ENCODE measurements at places on chromosomes 7 and 10.

- no peak for DNase-seq
Observed at GRCh38 chr10:33238643-33239042, 95.8 kb downstream of the NRP1 start.

DNA sequence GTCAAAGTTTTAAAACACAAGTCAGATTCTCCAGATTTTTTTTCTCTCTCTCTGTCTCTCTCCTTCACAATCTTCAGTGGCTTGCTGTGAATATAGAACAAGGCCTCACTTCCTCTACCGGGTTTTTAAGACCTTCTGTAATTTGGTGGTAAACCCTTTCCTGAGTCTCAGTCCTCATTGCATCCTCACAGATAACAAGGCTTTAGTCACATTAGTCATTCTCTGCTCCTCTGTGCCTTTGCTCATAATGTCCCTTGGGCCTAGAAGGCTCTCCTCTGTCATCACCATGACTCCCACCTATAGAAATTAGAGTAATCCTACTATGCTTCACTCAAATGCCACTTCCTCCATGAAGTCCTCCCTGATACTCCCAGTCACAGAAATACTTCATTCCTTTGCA, 172.7 kb upstream of the HPS1 start:
- no peak for DNase-seq

- no peak for DNase-seq
Observed at GRCh38 chr7:142612237-142612881, 136.9 kb upstream of the PRSS1 start.

GRCh38 chr10:32161586-32161985, 105.4 kb upstream of the KIF5B start:
- no peak for DNase-seq

- no peak for DNase-seq
Observed at GRCh38 chr10:82463614-82464013, 588.6 kb downstream of the NRG3 start.

DNA sequence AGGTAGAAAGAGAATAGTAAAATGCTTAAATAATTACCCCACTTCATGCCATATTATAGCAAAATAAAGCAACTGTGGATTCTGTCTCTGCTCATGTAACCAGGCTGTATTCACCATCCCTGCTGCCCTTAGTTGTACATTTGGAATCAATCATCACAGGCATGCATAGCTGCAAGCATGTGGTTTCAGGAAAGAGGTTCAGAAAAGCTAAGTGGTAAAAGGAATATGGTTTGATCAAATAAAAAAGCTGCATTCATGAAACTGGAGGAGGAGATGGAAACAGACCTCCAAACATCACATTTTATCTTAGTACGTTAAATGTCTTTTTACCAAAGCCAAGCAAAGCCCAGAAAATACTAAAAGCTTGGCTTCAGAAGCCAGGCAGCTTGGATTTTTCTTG, 81.3 kb downstream of the ADAM22 start:
- DNase-seq: no peak

DNA sequence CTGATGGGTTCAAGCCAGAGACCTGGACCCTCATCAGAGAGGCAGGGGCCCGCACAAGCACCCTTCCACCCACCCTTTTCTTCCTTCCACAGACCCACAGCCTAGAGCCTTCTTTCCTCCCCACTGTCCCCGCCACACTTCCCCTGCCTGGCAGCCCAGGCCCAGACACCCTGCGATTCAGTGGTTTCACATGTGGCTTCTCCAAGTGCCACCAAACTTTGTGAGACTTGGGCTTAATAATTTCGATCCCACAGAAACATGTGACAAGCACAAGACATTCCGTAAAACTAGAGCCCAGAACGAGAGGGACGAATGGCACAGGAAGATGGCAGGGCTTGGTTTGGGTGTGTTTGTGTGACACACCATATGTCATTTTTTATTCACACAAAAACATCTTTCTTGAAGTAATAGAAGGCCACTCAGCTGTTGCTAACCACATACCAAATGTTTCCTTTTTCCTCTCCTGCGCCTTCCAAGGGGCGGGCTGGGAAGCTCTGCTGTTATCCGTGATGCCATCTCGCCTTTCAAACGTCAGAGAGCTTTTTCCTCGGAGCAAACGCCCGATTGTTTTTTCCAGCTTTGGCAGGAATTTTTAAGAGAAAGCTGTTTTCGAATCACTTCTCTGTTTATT, 162.9 kb downstream of the GRK5 start:
- DNase-seq: no peak

GRCh38 chr10:22649390-22649841, 65.0 kb downstream of the PIP4K2A start:
- no peak for DNase-seq

GRCh38 chr10:42769673-42770072, 12.9 kb upstream of the BMS1 start:
- DNase-seq: no peak

- no peak for DNase-seq
Observed at GRCh38 chr10:60798031-60798430, 19.8 kb downstream of the CDK1 start.

GRCh38 chr10:30980951-30981616, 50.6 kb downstream of the ZNF438 start:
- DNase-seq: no peak

GRCh38 chr10:104578671-104579070, 62.4 kb upstream of the SORCS3 start:
- DNase-seq: no peak

- no peak for DNase-seq
Observed at GRCh38 chr7:31074120-31074383, 21.9 kb downstream of the ADCYAP1R1 start.

DNA sequence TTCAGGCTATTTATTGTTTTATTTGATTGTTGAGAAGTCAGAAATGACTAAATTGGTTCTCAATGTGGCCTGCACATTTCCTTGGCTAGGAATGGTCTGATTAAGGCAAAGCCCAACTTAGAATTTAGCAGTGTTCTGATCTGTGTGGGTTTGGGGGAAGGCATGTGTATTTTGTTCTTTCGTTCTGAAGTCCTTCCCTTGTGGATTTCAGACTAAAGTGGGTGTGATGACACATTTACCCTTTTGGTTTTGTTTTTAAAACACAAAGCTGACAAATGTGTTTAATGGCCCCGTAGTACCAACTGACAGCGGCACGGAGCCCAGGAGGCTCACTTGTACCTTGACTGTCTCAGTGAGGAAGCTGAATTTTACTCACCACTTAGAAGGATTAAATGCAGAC, 452.3 kb upstream of the GALNT17 start:
- DNase-seq: no peak

DNA sequence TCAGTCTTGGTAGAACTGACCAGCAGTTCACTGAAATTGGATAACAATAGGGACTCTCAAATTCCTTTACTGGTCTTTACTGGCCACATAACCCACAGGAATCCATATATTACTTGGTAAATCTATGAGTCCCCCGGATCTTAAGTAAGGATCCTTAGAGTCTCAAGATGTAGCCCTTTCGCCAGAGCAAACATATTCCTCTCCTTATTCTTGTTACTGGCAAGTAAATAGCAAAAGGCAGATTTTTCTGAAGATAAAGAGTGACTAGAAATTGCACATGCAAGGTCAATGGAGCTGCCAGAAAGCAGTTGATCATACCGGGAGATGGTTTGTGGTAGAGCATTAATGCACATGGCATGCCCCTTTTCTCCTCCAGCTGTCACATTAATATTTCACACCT, 283.0 kb downstream of the HDAC9 start:
- DNase-seq: no peak

DNA sequence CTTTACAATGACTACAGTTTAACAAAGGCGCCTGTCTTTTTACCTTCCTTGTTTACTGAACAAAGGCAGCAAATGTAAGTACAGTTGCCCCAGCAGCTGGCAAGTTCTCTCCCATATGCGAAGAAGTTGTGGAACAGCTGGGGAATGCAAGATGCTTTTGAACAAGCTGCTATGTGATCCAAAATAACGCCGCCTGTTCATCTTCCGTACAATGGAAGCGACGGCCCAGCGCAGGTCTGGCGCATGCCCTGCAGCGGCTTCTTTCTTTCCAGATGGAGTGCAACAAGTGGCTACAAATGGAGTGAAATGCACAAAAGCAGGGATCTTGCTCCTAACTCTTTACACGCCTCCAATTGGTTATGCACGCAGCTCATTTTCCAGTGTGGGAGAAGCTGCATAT, 97.0 kb upstream of the SVIL start:
- DNase-seq: no peak

- no peak for DNase-seq
Observed at GRCh38 chr10:114615600-114616007, 42.5 kb downstream of the ABLIM1 start.

DNA sequence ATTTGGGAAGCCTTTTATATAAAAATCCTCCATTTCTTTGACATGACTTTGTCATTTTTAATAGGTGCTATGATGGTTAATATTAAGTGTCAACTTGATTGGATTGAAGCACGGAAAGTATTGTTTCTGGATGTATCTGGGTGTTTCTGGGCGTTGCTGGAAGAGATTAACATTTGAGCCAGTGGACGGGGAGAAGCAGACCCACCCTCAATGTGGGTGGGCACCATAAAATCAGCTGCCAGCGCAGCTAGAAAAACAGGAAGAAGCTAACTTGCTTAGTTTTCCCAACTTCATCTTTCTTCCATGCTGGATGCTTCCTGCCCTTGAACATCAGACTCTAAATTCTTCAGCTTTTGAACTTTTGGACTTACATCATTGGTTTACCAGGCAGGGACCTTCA, 1003.0 kb downstream of the SORCS3 start:
- no peak for DNase-seq

- DNase-seq: no peak
Observed at GRCh38 chr7:120740348-120740747, 117.6 kb downstream of the TSPAN12 start.

DNA sequence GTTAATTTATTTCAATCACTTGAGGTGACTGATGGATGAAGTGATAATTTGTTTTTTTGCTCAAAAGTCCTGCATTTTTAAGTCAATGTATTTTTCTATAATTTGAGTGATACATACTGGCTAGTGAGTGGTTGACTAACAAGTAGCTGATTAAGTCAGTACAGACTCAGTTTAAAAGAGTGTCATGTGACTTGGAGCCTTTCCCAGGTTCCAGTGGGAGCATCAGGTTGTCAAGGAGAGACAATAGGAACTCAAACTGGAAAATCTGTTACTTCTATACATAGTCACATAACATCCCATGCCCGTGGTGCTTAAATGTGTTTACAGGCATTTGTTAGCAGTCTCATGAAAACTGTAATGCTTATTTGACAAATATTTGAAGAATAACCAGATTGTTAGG, 154.7 kb downstream of the ANK3 start:
- no peak for DNase-seq

DNA sequence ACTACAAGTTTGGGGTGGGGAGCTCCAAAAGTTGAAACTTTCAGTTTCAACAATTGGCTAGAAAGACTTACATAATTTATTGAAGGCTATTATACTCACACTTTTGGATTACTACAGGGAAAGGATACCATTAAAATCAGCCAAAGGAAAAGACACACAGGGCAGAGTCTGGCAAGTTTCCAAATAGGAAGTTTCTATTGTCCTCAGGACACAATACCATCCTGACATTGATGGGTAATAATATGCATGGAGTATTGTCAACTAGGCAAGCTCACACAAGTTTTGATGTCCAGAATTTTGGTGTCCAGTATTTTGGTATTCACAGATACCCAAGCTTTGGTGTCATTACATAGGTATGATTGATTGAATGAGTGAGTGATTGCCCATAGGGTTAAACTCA, 872.6 kb upstream of the SORCS1 start:
- no peak for DNase-seq

- no peak for DNase-seq
Observed at GRCh38 chr10:97974526-97975525, 55.6 kb downstream of the CRTAC1 start.

- no peak for DNase-seq
Observed at GRCh38 chr7:101953248-101953819, 135.9 kb downstream of the CUX1 start.

- no peak for DNase-seq
Observed at GRCh38 chr7:21054427-21055112, 267.9 kb upstream of the SP8 start.

DNA sequence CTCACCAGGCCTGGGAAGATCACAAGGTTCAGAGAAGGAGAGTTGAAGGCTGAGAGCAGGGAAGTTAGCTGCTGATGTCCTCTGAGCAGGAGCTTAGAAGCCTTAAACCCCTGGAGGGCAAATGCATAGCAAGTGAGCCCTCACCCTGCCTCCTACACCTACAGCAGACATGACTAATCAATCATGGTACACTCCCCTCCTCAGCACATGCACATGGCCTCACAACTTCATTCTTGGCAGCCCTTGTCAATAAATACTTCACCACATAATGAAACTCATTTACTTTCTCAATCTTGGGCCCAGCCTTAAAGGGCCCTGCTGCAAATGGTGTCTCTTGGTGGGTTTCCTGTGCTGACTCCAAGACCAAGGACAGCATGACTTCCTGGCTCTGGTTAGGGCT, 12.9 kb downstream of the MMRN2 start:
- no peak for DNase-seq

DNA sequence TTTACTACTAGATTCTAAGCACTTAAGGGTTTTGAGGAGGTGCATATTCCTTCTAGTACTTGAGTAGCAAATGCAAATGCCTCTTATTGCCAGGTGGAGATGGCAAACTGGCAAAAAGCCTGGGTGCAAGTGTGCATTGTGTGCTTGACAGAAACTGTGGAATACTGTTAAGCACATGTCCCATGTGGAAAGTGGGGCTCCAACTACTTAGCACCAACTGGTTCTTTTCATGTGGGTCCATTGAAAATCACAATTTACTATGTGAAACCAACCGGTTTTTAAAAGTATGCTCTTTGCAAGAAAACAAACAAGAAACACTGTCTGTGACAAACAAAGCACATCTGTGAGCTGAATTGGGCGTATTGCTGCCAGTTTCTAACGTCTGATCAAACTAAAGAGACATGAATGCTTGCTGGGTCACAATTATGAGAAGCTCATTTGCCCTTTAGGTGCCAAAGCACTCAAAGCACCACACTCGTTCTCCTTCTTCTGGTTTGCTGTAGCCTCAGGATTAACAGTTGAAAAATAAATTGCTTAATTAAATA, 197.4 kb downstream of the SEMA3E start:
- DNase-seq: no peak

DNA sequence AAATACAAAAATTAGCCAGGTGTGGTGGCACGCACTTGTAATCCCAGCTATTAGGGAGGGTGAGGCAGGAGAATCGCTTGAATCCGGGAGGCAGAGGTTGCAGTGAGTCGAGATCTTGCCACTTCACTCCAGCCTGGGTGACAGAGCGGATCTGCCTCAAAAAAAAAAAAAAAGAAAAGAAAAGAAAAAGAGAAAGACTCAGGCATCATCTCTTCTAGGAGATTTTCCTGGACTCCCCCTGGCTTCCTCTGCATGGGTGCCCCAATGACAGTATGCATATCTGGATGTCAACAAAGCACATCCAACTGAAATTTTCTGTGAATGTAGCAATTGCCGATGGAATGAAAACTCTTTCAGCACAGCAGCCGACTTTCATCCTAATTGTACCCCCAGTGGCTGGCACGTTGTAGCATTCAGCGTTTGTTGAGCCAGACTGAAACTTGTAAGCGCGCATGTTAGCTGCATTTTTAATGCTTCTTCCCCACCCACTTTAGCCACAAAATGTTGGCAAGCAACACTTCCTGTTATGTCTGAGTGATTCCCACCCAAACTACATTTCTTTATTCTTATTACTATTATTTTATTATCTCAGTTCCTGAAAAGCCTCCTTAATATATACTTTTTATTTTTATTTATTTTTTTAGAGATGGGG, 70.2 kb downstream of the PRTFDC1 start:
- no peak for DNase-seq

GRCh38 chr10:13296476-13296875, 3.4 kb downstream of the PHYH start:
- no peak for DNase-seq
